ENCODE measurements at places on chromosomes 11 and 22. TPM values are rescaled to one million over a fixed set of nuclear protein-coding genes. Genes with fewer than 3 reads are reported as not detected.

OR4C6 gene
- not detected for total RNA-seq

OR56A5 gene
- not detected for total RNA-seq

MS4A10 gene
- not detected for total RNA-seq

TRPC6 gene
- total RNA-seq: not detected

EHBP1L1 gene
- 39.2 TPM for total RNA-seq

SHANK2 gene
- 5.8 TPM for total RNA-seq

OR5P2 gene
- total RNA-seq: not detected

FIBIN gene
- total RNA-seq: not detected

OSBPL5 gene
- total RNA-seq: 12.2 TPM

C11orf24 gene
- total RNA-seq: 22.6 TPM

DNA sequence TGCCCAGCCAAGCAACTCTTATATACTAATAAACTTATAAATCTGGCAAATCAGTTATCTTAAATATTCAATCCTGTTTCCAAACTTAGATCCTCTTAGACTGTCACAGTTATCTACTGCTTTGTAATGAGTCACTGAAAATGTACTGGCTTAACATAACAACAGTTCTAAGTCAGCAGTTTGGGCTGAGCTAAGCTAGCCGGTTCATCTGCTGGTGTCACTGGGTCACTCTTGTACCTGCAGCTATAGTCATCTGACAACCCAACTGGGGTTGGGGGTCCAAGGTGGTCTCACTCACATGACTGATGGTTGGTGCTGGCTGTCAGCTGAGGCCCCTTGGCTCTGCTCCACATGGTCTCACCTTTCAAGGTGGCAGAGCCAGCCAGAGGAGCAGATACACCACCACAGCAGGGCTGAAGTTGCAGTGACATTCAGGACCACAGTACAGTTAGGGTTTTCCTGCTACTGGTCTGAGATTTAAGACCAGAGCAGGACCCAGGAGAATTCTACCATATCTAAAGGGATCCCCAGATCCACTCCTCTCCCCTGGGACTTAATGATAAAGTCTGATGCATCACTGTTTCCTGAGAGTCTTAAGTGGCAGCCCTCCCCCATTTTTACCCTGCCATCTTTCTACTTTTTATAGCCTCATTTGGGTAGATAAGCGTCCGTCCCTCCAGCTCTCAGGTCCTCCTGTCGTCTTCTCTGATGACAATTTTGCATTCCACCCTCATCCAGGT, 7.9 kb upstream of the MACROD1 start:
- DNase-seq: no peak

DNA sequence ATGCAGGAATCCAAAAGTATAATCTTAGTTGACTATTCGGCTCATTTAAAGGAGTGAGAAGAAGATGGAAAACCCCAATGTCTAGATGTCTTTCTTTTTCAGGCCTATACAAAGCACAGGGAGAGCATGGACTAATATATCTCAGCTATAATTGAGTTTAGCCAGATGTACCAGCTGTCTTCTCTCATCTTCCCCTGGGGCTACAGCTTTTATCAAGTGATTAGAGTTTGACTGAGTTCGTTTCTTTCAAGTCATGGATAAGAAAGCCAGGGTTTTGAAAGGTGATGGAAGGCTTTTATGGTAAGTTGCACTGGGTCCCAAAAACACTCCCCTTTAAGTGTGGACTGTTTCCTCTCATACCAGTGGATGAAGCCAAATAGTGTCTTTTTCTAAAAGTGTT, 1172.8 kb upstream of the TENM4 start:
- DNase-seq: no peak

GRCh38 chr22:29138556-29139305, 65.9 kb downstream of the KREMEN1 start:
- DNase-seq: no peak

DNA sequence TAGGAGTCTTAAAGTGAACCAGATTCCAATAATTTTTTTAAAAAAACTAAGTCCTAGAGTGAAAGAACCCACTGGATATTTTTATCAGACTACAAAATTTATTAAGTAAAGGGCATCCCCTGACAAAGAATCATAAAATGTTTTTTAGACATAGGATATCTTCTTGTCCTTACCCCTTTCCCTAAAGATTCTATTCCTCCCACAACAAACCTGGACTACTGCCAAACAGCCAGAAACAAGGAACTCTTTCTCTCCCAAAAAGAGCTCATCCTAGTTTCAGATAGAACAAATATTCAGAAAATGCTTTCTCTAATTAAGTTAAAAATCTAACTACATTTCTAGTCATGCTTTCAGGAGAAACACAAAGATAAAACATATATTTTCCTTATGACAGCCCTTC, 327.1 kb downstream of the FAM181B start:
- no peak for DNase-seq

DNA sequence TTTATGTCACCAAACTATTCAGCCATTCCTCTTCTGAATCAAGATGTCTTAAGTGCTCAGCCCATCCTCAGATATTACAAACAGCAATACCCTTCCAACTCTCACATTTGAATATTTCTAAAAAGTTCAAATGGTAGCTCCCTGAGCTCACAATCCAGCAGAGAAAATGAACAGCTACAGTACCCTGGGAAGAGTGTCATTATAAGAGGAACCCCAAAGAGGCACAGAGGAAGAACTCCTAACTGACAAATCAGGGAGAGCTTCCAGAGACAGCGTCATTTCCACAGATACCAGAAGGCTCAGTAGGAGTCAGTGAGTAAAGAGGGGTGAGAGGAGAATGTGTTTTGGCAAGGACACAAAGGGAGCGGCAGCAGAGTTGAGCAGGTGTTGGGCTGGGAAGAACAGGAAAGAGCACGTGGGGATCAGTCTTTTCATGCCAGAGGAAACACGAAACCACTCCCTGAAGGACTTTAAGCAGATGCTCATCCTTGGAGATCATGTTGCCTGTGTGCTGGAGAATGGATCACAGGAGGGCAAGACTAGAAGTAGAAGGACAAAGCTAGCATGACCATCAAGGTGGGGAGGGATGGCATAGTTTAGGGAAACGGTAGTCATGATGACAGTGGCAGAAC, 4.3 kb downstream of the CLTCL1 start:
- no peak for DNase-seq

DNA sequence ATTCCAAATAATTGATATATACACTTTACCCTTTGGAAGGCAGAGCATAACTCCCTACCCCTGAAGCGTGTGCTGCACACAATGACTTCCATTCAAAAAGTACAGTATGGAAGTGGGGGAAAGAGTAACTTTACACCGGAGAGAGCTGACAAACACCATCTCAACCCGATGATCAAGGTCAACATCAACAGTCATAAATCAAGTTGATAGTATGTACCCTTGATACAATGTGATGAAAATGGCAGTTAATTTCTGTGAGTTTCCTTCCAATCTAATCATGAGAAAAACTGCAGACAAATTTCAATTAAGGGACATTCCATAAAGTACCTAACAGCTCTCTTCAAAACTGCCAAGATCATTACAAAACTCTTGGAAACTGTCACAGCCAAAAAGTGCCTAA, 6.0 kb upstream of the DEUP1 start:
- DNase-seq: no peak

- no peak for DNase-seq
These were observed 185.5 kb downstream of the CTTN start for GRCh38 chr11:70583781-70584218.

DNA sequence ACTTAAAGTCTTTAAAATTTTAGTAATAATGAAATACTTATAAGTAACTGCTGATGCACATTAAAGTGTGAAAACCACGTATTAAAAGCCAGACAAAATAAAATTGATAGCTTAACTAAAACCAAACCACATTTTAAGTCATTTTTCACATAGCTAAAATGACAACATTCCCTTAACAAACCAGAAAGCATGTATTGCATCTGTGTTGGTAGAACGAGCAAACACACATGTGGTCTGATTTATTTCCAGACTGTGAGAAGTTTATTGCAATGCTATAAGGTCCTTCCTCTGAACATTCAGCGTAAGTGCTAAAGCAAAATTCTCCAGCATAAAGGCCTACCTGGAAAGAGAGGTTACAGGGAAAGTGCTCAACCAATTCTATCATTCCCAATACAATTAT, 57.8 kb downstream of the ARHGAP20 start:
- no peak for DNase-seq

DNA sequence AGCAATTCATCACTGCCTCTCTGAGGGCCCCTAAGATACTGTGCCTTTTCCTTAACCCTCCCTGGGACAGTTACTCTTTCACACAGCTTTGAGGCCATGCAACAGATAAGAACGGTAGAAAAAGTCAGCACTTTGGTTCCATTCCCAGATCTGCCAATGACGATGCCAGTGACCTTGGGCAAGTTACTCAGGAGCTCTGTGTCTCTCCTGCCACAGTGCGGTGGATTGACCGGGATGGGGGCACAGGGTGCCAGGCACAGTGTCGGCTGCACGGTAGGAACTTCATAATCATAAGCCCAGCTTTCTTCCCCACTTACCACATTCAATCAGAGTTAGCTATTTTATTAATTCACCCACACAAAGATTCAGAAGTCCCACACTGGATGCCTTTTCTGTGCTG, 1041.8 kb downstream of the TBC1D22A start:
- DNase-seq: no peak

- DNase-seq: peak; percentile 33
These were observed 110.8 kb downstream of the ARHGAP8 start for GRCh38 chr22:44862981-44863860.

GRCh38 chr22:19886605-19887255, 32.1 kb upstream of the GNB1L start:
- DNase-seq: no peak

- DNase-seq: no peak
These were observed 1259.7 kb upstream of the RAG2 start for GRCh38 chr11:37857726-37858125.

GRCh38 chr11:124746621-124747243, 5.3 kb downstream of the VSIG2 start:
- peak; percentile 77 for DNase-seq

- no peak for DNase-seq
These were observed 75.7 kb downstream of the KIAA1671 start for GRCh38 chr22:25027959-25028840.

GRCh38 chr11:2890466-2891294, 5.1 kb upstream of the CDKN1C start:
- no peak for DNase-seq

DNA sequence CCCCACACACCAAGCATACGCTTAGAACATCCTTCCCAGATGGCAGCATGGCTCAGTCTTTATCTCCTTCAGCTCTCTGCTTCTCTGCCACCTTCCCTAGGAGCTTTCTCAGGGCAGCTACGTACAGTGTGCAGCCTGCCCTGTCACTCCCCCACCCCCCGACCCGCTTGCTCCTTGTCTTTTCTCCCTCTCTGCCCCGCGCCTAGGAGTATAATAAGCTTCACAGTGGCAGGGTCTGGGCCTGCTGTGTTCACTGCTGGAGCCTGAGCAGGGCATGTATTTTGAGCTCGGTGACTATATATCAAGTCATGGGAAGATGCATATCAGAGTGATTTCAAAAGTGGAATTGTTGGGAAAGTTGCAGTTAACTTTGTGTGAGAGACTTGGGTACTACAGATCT, 55.8 kb upstream of the ADSL start:
- DNase-seq: no peak

DNA sequence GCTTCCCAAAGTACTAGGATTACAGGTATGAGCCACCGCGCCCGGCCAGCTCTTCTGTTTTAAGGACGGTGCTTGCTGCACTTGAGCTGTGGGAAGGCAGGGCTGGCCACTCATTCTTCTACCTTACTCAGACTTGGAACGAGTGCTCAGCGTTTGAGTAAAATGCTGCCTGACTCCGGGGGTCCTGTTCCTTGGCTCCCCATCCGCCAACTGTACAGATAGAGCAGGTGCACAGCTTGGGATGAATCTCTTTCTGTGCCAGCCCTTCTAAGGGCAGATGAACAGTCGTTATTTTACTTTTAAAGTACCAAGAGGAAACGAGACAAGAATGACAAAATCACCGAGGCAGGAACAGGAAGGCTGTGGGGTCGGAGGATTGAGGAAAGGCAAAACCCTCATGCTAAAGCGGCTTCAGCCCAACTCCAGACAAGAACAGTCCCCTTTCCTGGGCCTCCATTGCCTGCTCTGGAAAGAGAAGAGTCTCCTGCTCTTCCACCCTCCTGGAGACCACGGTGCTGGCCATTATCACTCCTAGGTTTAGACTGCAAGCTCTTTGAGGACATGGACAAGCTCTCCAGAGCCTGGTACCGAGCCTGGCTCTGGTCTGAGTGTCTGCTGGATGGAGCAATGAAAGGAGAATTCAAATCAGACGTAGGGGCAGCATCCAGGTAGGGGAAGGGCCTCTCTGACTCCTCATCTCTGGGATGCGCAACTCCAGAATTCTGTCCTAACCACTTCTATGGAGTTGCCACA, 1.1 kb upstream of the SUN2 start:
- no peak for DNase-seq

DNA sequence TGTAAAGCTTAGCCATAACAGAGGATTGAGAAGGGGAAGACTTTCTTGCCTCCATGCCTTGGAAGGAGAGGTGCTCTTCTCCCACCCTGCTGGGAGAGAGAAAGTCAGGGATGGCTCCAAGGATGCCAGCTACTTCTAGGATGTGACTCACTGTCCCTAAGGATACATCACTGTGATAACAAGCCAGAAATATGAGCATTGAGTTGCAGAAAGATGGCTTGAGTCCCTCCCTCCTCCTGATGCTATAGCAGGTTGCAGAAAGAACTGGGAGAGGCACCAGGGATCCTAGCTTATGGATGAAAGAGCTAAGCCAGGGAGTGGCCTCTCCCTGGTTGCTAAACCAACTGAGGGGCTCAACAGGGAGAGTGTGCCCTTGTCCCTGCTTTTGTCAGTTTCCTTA, 27.8 kb upstream of the FJX1 start:
- DNase-seq: no peak

DNA sequence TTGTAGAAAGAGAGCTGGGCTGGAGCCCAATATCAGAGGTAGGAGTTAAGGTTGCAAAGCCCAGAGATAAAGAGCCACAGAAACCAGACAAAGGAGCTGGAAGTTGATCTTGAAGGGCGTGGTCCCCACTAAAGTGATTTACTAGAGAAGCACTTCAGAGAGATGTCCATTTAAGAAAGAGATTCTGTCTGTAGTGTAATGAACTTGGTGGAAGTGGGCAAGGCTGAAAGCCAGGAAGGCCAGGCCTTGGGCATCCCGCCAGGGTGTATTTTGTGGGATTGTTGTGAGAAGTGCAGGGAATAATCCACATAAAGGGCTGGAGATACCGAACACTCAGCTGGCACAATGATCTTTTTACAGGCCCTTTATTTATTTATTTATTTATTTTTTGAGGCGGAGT, 1398.8 kb downstream of the TBC1D22A start:
- no peak for DNase-seq
